ENCODE measurements at places on chromosomes 2 and 18.

GRCh38 chr2:85189606-85190270, 56.5 kb downstream of the TCF7L1 start:
- DNase-seq = no peak

GRCh38 chr18:48914581-48915251, 36.0 kb downstream of the SMAD7 start:
- DNase-seq = no peak

GRCh38 chr2:212797484-212798205, 259.0 kb upstream of the ERBB4 start:
- DNase-seq = no peak

GRCh38 chr18:48820483-48821250, 130.1 kb downstream of the SMAD7 start:
- DNase-seq = no peak

- no peak for DNase-seq
Measured at GRCh38 chr18:76997951-76998808, 134.4 kb downstream of the MBP start.

DNA sequence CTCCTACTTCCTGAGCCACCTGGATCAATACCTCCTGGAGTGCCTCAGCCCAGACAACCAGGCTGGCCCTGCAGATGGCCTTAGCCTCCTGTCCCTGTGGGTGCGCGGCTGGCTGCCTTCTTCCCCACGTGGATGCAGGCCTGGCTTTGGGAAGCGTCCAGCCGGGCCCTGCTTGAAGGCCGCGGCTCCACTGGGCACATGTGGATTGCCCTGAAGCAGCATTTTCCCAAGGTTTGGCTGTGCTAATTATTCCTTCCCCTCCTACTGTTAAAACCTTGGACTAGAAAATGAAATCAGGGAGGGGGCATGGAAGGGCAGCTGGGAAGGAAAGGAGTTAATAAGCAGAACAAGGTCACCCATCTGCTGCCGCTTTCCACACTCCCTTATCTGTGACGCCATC, 143.0 kb upstream of the GATA6 start:
- DNase-seq = no peak

- DNase-seq = no peak
Measured at GRCh38 chr2:229335877-229336346, 64.8 kb upstream of the PID1 start.

GRCh38 chr2:46806526-46806925, 109.1 kb downstream of the MCFD2 start:
- no peak for DNase-seq

GRCh38 chr18:71727909-71728308, 816.2 kb downstream of the CBLN2 start:
- DNase-seq = no peak

DNA sequence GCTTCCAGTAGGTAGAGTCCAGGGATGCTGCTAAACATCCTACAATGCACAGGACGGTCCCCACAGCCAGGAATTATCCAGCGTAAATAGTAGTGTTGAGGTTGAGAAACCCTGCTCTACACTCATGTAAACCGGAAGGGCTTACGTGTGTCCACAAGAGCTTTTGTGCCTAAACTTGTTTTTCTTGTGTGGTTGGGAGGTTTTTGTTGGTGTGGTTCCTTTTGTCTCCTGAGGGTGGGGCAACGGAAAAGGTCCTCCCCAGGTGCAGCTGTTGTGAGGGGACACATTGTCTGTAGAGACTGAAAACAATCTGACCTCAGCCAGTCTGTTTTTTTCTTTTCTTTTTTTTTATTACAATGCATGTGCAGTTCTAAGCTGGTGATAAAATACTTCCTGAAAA, 72.7 kb upstream of the MGAT5 start:
- no peak for DNase-seq

DNA sequence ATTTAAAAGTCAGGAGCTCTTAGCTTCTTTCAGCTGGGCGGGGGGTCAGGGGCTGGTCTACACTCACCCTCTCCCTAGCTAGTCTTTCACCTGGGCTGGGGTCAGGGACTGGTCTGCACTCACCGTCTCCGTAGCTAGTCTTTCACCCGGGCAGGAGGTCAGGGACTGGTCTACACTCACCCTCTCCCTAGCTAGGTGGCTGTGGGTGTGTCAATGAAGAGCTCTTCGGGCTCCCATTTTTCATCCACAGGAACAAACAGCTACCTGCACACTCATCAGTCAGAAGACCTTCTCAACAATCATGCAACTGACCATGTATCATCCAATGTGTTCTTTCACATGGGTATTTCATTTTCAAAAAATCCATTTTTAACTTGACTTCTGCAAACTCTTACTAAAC, 8.0 kb downstream of the CHST10 start:
- no peak for DNase-seq

- no peak for DNase-seq
Measured at GRCh38 chr2:102056079-102056581, 64.4 kb downstream of the IL1R2 start.

DNA sequence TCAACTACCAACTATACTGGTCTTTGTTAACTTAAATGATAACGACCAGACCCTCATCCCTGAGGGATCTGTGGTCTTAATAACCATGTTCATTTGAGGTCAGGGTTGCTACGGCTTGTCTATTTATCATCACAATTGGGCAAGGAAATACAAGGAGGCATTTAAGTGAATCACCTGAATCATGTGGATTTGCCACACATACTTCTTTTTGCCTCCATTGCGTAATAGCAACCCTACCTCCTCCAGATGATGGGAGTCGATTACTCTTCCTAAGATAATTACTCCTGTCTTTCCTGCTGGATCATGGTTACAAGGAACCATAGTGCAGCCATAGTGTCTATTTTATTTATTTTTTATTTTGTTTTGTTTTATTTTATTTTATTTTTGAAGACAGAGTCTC, 42.2 kb downstream of the TAF4B start:
- DNase-seq = no peak

DNA sequence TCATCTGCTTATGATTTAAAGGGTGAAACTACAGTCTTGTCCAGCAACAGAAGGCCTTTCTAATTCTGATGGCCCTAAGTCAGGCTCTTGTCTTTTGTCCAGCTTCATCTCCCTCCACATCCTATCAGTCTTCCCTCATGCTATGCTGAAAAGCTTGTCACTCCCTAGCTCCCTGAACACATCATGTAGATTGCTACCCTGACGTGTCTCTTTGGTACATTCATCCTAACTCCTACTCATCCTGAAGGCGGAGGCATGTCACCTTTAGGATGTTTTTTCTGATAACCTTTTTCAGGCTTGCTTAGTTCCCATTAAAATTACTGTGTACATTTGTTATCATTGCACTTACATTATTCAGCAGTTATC, 78.4 kb upstream of the ARL5A start:
- DNase-seq = no peak

- no peak for DNase-seq
Measured at GRCh38 chr18:57269756-57270155, 82.6 kb upstream of the ST8SIA3 start.

DNA sequence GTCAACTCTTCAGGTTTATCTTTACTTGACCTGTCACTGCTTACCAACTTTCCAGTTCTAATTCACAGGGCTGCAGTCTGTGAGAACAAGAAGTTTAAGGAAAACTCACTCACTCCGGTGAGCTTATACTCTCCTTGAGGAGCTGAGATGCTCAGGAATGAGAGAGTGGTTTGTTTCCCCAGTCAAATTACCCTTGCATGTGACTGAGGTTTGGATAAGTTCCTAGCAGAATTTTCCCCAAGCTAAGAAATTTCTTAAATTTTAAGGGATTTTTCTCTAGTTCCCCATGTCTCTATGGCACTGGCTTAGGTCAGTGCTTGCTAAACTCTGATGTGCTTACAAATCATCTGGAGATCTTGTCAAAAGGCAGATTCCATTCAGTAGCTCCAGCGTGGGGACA, 12.8 kb upstream of the CCDC85A start:
- no peak for DNase-seq

DNA sequence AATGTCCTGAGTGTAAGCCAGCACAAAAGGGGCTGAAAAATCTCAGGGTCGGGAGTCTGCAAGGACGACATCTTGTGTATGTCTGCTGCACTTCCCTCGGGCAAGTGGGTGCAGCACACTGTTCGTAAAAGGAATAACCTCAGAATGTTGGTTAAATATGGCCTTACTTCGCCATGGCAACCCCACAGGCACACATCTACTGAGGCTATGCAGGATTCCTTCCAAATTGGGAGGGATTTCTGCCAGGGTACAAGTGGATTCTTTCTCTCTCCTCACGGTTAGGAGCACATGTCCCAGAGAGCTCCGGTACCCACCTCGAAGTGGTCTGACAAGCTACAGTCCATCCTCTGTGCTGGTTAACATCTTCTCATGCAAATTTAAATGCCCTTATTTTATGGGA, 277.7 kb upstream of the PXDN start:
- no peak for DNase-seq

DNA sequence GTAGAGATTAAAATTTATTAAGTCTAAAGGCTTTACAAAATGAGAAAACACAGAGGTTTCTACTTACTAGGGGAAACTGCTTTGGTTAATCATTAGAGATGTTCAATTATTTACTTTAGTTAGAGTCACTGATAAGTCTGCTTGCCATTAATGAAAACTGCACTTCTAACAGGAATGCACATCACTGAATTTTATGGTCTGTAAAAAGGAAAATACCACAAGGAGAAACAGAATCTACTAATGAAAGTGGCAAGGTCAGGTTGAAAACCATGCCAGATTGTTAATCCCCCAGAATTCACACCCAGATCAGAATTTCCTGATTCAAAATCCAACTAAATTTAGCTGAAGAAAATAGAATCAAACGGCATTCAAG, 90.5 kb upstream of the GRB14 start:
- DNase-seq = no peak

DNA sequence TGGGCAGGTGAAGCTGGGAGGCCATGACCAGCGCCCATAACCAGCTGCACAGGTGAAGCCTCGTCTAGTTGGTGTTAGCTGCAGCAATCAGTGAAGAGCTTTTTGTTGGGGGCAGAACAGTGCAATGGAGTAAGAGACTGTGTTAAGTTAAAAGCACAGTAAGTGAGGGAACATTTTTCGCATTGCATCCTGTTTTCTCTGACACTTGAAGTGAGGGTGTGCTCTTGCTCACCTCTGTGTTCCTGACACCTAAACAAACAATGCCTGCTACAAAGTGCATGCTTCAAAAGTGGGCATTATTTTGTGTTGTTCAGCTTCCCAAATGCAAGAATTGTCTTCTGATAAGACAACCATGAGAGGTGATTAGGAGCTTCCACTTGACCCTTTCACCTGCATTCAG, 324.0 kb upstream of the ACVR2A start:
- DNase-seq = no peak

DNA sequence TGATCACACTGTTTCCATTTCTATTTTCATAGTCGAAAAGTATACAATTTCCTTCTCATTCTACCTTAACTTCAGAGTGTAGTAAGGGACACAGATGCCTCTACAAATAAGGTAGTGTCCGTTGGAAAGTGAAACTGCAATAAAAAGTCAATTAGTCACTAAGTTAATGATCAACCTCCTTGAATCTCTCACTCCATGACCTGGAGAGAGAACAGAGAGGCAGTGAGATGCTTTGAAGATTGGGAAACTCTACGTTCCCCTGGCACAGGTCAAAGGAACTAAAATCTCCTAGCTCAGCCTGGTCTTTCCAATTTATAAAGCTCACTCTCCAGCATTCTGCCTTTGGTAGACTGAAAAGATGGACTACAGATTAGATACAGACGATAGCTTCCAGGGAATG, 153.8 kb upstream of the ACAA2 start:
- DNase-seq = no peak

DNA sequence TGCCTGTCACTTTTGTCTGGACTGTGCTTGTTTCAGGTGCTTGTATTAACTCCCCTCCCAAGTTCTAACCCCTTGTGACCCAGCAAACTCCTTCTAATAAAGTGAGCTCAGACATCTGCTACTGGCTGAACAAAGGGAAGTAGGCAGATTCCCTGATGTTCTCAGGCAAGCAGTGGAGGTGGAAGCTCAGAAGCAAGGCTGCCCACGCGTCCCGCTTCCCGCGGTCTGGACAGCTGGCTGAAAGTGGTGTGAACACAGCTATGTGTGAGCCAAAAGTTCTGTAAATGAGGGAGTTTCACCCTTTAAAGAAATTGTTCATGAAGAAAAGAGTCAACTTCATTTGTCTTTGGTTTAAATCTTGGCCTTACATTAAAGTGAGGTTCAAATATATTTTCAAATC, 40.0 kb downstream of the NAPG start:
- no peak for DNase-seq

DNA sequence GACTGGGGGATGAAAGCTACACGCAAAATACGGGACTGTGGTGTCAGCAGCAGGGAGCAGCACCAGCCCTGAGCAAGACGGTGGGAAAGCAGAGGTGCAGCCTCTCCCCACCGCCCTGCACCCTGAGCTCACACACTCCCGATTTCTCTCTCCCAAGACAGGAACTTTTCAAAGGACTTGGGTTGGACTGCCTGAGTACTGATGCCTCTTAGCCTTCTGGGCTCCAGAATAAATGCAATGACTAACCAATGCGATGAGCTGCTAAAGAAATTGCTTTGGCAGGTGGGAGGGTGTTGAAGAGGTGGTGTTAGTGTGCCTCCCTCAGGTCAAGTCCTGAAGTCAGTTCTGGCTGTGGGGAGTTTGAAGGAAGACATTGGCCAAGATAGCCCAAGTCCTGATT, 9.6 kb downstream of the TRIM54 start:
- no peak for DNase-seq

DNA sequence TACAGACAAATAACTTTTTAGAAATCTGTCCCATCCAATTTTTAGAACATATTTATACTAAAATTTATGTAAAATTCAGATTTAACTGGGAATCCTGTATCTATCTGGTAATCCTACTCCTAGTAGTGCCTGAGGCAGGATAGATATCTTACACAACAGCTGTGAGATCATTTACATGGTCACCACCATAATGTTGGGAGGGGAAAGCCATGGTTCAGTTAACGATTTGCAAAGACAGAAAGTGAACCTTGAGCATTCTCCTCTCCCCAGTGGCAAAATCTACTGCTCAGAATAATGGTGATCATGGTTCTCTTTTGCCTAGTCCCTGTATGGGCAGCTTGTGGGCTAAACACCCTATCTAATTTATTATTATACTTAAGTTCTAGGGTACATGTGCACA, 7.7 kb upstream of the TMEM247 start:
- no peak for DNase-seq

- DNase-seq = no peak
Measured at GRCh38 chr2:220893411-220893810, 678.7 kb downstream of the EPHA4 start.

Data from stimulated activated CD8-positive, alpha-beta memory T cell treated with anti-CD3 and anti-CD28 coated beads, Interleukin-7, amount 100 ng/mL, for 1 hour (primary cell).